ENCODE measurements at places on chromosomes 2 and 18.

DNA sequence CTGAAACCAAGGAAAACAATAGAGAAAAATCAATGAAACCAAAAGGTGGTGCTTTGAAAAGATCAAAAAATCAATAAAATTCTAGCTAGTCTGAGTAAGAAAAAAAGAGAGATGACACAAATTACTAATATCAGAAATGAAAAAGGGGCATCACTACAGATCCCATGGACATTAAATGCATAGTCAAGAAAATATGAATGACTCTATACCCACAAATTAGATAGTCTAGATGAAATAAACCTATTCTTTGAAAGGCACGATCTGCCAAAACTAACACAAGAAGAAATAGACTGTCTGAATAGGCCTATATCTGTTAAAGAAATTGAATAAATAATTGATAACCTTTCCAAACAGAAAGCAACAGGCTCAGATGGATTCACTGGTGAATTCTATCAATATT is 15.2 kb upstream of the DSG3 start:
- DNase-seq = no peak

DNA sequence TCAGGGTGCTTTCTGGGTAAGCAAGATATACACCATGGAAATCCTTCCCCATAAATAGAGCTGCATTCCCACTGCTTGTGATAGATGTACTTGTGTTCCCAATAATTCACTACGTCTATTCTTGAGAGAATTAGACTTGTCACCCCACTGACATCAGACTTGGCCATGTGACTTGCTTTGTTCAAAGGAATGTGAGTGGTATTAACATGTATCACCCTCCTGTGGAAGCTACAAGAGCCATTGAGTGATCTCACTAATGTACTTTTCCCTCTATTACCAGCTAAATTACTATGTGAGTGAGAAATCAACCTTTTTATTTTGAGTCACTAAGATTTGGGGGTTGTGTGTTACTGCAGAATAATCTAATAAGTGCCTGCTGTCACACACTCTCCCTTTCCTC is 176.0 kb downstream of the CCDC178 start:
- no peak for DNase-seq

GRCh38 chr2:222714361-222715241 is 43.1 kb downstream of the MOGAT1 start:
- no peak for DNase-seq

- peak; percentile 63 for DNase-seq
Measured at GRCh38 chr2:11750422-11750821, 4.0 kb downstream of the LPIN1 start.

DNA sequence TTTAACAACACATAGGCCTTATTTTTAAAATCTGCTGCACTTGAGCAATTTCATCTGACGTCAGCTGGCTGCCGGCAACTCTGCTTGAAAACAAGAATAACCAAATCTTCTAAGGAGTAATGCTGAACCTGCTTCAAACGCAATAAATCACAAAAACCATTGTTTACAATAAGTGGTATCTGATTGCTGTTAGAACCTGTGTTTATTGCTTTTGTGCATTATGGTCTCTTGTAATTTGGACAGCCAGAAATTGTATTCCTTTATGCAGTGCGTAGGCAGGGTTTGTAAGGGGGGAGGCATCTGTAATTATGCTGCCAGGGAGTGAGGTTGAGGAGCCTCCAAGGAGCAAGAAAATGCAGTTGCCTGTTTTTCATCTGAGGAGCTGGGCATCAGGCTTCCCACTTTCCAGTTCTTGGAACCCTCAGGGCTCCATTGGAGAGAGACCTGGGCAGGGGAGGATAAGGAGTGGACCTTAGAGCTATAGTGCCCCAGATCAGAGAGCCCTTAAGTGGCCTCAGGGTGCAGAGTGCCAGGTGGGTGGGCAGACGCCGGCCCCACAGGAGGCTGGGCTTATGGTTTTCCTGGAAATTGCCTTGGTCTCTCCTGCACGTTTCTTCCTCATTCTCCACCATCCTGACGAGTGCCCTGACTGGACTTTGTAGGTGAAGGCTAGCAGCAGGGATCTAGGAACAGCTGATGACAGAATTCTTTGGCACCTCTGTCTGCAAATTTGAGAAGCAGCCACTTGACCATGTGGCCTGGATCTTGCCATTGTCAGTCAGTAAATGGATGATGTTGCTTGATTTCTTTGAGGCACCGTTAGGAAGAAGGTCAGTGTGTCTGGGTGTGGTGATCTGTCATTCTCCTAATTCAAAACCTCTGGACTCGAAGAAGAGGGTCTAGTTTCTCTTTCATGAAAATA is 129.2 kb downstream of the KLHL29 start:
- no peak for DNase-seq

- no peak for DNase-seq
Measured at GRCh38 chr18:26706911-26707351, 158.6 kb downstream of the AQP4 start.

- no peak for DNase-seq
Measured at GRCh38 chr2:170462433-170463205, 252.5 kb upstream of the SP5 start.

DNA sequence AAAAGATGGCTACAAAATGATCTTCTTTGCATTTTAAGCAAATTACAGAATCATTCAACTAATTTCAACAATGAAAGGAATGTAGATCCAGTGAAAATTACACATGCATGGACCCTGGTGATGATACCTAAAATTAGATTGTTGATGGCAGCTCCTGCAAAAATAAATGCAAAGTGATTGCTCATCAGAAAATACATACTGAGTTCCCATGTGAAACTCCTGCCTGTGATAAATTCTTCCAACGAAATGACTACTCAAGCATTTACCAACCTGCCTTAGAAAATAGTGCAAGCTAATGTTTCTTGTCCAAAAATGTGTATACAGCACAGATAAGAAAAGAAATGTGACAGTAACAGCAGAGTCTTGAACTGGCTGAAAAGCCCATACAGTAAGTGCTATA is 300.0 kb upstream of the REV1 start:
- DNase-seq = no peak

- DNase-seq = no peak
Measured at GRCh38 chr2:184367211-184367610, 231.1 kb upstream of the ZNF804A start.

- no peak for DNase-seq
Measured at GRCh38 chr2:162242586-162243280, 512 bp downstream of the FAP start.

- DNase-seq = no peak
Measured at GRCh38 chr18:26520974-26521373, 27.4 kb downstream of the KCTD1 start.

GRCh38 chr2:172135446-172135845 is 32.7 kb upstream of the DLX2 start:
- DNase-seq = no peak

DNA sequence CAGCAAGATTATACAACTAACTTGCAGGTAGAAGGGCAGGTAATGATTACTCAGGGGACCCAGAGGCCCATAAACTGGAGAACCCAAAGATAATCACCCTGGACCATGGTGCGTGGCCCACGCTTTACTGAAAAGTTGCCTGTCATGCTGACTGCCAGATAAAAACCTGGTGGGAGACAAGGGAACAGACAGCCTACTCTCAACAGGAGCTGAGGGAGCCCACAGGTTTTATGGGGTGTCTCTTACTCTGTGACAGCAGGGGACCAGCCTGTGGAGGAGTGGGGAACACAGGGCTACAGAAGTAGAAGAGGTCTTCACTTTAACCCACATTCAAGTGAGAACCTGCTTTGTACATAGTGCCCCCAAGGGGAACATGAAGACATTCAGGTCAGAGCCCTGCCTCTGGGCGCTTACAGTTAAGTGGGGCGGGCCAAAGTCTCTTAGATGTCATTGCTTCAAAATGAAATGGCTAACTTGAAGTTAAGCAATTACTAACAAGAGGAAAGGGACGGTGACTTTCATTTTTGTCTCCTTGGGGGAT is 60.4 kb downstream of the DHRS9 start:
- DNase-seq = no peak

GRCh38 chr18:47968006-47968676 is 37.7 kb upstream of the SMAD2 start:
- no peak for DNase-seq

DNA sequence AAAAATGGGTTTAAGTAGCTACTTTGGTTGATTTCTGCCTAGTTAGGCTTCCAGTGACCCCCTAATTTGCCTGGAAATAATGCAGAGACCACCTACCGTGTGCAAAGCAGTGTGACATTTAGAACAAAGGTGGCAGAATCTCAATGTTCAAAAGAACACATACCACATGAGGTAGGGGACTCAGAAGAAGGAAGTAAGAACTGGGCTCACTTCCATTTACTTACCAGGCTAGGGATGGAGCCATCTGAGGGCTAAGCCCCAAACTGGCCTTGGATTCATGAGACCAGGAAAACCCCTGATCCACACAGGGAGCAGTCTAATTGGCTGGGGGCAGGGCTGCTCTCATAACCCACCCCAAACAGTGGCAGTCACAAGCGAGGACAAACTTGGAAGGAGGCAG is 190.7 kb downstream of the NCKAP5 start:
- DNase-seq = no peak

DNA sequence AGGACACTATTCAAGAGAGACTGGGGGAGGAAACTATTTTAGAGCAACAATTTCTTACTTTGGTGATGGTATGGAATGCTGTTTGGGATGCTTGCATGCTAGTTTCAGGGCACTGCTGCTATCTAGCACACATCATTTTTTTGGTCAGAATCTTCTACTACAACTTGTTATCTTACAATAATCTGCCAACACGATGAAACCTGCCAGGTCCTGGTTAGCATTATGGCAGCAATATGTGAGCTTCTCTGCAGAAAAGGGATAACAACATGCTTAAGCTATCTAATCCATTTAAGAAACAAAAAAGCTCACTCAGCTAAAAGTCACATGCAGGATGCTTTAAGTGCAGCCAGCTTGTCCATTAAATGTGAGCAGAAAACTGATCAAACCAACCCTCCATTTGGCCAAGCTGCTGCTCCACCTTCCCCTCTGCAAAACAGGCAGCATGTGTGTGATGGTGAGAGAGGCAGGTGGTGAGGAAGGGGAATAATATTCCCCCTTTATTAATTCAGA is 30.1 kb downstream of the GAREM2 start:
- no peak for DNase-seq

DNA sequence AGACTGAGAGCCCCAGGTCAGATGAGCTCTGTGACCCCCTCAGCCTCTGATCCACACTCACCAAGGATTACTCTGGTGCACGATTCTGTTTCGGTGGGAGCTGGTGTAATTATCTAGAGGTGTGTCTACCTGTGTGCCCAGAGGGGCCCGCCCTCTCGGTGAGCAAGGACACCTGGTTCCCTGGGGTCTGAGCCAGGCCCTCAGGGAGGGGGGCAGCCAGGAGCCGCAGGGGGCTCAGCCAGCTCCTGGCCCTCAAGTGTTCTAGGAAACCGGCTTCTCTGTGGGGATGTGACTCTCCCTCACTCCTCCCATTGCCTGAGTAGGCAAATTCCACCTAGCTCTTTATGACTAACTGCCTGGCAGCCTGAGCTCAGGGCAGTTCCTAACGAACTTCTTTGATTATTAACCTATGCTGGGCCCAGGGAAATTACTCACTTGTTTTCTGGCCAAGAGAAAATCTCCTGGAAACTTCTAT is 17.4 kb downstream of the AGAP1 start:
- DNase-seq = no peak

- DNase-seq = no peak
Measured at GRCh38 chr18:63182310-63182772, 137.2 kb downstream of the BCL2 start.

DNA sequence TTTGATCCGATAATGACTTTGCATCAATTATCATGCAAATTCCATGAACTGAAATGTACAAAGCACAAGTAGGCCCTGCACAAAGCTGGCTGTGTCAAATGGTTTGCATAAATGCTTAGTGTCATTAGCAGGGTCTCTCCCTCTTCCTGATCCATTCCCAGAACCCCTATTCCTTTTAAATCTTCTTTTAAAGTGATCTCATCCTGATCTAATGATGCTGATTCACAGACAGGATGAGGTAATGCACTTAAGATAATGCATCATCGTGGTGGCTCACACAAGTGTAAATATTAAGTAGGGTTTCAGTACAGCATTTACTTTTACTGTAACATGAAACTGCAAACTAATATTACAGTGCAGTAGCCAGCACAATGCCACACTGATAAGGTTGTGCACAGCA is 304.8 kb upstream of the SOX11 start:
- DNase-seq = no peak

- DNase-seq = peak; percentile 65
Measured at GRCh38 chr2:234288974-234289455, 207.9 kb downstream of the ARL4C start.

DNA sequence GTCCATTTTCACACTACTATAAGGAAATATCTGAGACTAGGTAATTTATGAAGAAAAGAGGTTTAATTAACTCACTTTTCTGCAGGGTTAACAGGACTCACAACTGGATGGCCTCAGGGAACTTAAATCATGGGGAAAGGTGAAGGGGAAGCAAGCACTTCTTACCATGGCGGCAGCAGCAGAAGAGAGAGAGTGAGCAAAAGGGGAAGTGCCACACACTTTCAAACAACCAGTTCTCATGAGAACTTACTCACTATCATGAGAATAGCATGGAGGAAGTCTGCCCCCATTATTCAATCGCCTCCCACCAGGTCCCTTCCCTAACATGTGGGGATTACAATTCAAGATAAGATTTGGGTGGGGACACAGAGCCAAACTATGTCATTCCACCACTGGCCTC is 55.1 kb upstream of the NETO1 start:
- DNase-seq = no peak

DNA sequence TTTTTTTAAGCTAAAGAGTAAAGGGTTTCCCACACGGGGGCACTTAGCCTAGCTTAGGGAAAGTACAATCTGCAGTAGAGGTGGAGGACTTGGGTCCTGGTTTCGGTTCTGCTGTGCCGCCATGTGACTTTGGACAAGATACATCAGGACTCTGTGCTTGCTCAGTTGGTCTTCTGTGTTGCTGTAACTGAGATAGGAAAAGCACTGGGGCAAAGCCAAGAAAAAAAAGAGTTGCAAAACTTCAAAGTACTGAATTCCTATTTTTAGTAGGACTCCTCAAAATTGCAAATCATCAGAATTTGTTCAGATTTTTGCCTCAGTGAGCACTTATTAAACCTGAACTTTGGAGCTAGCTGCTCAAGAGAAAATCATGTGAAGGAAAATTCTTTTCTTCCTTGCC is 96.3 kb upstream of the STON1 start:
- DNase-seq = no peak

DNA sequence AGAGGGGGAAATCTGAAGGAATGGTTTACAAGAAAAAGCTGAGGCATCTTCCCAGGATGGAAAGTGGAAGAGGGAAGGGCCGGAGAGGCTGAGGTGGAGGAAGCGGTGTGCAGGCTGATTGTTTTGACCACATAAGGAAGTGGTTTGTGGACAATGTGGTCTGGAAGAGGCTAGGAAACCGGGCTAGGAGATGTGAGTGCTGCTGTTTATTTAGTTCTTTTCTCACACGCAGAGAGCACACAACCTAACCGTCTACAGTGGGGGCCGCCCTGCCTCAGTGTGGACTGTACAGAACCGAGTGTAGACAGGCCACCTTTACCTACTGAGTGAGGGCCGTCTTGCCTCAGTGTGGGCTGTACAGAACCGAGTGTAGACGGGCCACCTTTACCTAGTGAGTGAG is 251.7 kb upstream of the PXDN start:
- DNase-seq = peak; percentile 8

GRCh38 chr2:157375384-157375783 is 49.8 kb upstream of the ERMN start:
- no peak for DNase-seq
